Right lobe of liver (tissue), 6 donors: ENCODE measurements at places on chromosomes 4 and X. TPM values are rescaled to one million over a fixed set of nuclear protein-coding genes. Genes with fewer than 3 reads are reported as not detected.

DNA sequence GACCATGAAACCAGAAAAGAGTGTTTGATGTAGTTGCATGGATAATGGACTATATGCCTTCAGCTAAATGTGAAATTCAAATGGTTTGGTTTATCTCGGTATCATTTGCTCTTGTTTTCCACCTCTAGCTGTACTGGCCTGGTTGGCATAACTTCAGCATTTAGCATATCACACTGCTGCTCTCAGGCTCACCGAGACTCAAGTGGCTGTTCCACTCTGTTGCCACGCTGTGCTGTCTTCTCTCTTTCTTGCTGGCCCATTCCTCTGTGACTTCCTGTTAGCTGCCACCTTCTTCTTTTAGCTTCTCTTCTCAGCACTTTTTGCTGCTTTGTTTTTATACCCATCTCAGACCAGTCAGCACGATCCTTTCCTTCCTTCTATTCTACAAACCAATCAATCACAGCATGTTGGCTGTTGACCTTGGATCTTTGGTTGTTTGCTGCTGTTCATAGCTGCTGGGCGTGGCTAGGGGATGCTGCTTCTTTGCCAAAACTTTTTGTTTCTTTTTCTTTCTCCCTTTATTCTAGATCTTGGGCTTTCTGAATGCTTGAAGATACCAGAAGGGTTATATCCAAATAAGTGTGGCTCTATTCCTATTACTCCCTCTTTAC is 24.0 kb downstream of the INTS6L start:
- no peak for DNase-seq

Gene HMGB3
- total RNA-seq, result 23.2 TPM

- no peak for DNase-seq
Measured at GRCh38 chr4:108635070-108635655, 14.8 kb downstream of the RPL34 start.

GRCh38 chrX:111719426-111720210 is 38.6 kb downstream of the ALG13 start:
- no peak for DNase-seq

Gene LRP2BP
- total RNA-seq, result 0.26 TPM

Gene PABPC4L
- 0.06 TPM for total RNA-seq

DNA sequence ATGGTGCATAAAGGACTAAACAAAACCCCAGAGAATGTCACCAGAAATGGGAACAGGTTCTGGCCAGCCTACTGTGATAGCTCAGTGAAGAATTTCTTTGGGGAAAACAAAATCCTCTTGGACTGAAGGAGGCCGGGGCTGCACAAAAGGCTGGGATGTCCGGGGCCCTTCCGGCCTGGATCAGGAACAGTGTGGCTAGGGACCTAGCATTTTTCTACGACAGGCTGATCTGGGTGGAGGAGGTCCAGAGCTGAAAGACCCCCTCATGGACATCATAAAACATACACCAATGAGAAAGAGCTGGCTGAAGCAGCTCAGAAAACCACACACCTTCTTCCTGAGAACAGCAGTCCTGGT is 94.7 kb downstream of the BCOR start:
- no peak for DNase-seq

Gene DGKK
- not detected for total RNA-seq
